CD4-positive, alpha-beta T cell treated with Interleukin-15 for 4 hours (primary cell): ENCODE measurements at places on chromosomes 4 and X.
A peak's percentile ranks its signal among the peaks of the same experiment; 100 is the strongest.

DNA sequence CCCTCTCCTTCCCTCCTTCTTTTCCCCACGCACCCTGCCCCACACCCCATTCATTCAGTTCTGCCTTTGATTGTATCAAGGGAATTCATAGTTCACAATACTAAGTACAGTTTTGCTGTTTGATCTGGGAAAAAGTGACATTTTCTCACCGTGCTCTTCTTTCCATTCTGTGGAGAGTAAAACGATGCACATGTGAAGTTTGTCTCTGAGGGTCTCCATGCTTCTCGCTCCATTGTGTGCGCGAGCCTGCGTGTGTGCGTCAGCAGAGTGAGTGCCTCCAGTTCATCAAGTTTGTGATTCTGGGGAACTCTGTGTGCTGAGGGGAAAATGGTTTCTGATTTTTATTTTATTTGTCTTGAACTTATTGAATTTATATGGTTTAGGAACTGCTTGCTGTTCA is 1.9 kb downstream of the STK26 start:
- DNase-seq = no peak

DNA sequence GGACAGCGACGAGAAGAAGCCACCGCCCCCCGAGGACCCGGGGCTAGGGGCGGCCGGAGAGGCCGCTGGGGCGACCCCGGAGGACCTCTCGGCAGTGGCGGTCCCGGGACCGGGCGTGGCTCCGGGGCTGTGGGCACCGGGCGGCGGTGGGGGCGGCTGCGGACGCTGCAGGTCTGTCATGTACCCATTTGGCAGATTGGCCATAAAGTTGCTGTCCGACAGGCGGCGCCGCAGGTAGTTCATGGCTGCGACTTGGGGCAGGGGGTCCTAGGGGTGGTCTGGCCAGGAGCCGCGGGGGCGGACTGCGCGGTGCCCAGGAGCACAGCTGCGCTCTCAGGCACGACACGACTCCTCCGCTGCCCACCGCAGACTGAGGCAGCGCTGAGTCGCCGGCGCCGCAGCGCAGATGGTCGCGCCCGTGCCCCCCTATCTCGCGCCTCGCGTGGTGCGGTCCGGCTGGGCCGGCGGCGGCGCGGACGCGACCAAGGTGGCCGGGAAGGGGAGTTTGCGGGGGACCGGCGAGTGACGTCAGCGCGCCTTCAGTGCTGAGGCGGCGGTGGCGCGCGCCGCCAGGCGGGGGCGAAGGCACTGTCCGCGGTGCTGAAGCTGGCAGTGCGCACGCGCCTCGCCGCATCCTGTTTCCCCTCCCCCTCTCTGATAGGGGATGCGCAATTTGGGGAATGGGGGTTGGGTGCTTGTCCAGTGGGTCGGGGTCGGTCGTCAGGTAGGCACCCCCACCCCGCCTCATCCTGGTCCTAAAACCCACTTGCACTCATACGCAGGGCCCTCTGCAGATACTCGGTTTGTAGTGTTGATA is at the start of gene SYN1:
Gene SYN1 (minus strand): TSS at position 372 of the 817 bp plus-strand sequence. CDS start 129 bp downstream, at position 243.
- peak; percentile 82 for DNase-seq

- DNase-seq = no peak
Observed at GRCh38 chr4:24770032-24770584, 25.3 kb upstream of the SOD3 start.

GRCh38 chrX:79645749-79646148 is 278.6 kb upstream of the ITM2A start:
- DNase-seq = no peak

DNA sequence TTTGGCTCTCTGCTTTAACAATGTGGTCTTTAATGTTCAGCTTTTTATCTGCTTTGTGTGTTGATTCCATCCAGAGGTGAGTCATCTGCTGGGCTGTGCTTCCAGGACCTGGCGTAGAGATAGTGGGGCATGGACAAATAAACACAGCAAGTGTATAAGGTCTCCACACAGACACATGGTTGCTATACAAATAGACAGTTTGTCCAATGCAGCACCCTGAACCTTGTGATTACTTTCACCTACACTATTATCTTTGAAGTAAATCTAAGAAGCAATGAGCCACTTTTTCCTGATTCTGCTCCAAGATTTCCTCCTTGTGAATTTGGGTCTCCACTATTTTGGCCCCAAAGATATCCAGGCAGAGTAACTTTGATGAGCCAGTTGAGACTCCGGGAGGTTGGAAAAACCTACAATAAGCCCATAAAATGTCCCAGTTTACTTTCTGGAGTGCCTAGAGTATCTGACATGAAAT is 12.1 kb downstream of the PPARGC1A start:
- no peak for DNase-seq

GRCh38 chr4:121072224-121073003 is at the start of gene NDNF:
NDNF (minus strand) TSS chr4:121072535; CDS start chr4:121045837, 26,698 bp downstream.
- peak; percentile 22 for DNase-seq

GRCh38 chr4:16544251-16544721 is 318.0 kb upstream of the TAPT1 start:
- DNase-seq = no peak

GRCh38 chr4:51878431-51878830 is 35.5 kb downstream of the DCUN1D4 start:
- DNase-seq = no peak

GRCh38 chr4:119489305-119489704 is 139.3 kb downstream of the PDE5A start:
- no peak for DNase-seq

DNA sequence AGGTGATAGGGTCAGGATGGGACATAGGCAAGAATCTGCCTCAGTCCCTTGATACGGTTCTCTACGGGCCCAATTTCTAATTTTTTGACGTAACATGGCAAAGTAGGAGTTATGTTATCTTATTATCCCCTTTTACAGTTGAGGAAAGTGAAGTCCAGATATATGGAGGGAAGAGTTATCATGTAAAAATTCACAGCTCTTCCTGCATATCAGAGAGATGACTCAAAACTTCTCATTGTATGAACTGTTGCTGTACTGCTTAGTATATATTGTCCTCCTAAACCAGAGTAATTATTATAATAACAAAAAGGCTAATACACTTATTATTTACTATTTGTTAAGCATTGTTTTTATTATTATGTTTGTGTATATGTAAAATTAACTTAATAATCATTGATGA is 260.5 kb upstream of the IGFBP7 start:
- DNase-seq = no peak

- DNase-seq = no peak
Observed at GRCh38 chr4:102610007-102610406, 108.8 kb downstream of the NFKB1 start.

DNA sequence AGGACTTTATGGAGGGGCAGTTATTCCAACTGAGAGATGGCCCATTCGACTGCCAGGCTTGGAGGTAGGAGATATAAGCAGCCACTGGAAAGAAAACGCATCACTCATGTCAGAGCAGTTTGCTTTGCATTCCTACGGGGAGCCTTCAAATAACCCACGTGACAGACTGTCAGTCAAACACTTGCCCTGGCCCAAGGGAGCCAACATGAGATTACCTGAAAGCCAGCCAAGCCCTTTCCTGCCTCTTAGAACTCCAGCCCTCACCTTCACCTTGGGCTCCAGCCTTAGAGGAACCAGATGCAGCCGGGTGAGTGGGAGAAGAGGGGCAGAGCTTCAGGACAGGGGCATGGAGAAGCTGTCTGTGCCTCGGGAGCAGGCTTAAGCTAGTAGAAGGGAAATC is 95.3 kb upstream of the CXCL13 start:
- DNase-seq = no peak

- DNase-seq = no peak
Observed at GRCh38 chr4:31692399-31692940, 972.3 kb downstream of the PCDH7 start.

- DNase-seq = no peak
Observed at GRCh38 chr4:56622176-56622575, 58.9 kb downstream of the HOPX start.

- no peak for DNase-seq
Observed at GRCh38 chr4:109125084-109125483, 177.4 kb downstream of the COL25A1 start.

DNA sequence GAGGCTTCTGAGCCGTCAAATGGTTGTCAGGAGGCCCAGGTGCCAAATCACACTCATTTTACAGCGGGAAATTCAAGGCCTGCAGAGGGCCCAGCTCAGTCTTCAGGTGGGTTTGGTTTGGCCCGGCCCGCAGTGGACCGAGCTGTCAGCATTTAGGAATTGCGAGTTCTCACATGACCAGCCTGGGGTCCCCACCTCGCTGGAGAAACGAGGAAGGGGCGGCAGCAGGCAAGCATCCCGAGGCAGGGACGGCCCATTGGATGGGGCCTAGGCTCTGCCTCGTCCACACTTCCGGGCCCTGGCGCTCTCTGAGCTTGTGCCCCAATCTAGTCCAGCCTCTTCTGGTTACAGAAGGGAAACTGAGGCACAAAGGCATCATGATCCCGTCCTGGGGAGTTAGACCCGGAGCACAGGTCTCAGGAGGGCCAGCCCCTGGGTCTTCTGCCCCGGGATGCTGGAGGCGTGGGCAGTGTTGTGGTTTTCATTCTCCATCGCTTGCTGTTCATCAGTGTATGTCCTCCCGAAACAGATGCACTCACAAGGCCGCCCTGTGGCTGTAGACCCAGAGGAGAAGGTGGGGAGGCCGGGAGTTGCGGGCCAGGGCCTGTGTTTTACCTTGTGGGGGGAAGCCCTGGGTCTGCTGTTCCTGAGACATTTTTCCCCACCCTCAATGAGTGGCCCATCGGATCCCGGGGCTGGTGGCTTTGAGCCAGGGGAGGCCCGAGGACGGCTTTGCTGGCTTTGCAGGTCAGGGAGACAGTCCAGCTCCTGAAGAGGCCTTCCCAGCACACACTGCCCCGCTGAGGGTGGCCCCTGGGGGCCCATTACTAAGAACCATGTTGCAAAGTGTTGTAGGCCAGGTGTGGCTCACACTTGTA is 8.9 kb downstream of the PSAPL1 start:
- no peak for DNase-seq

DNA sequence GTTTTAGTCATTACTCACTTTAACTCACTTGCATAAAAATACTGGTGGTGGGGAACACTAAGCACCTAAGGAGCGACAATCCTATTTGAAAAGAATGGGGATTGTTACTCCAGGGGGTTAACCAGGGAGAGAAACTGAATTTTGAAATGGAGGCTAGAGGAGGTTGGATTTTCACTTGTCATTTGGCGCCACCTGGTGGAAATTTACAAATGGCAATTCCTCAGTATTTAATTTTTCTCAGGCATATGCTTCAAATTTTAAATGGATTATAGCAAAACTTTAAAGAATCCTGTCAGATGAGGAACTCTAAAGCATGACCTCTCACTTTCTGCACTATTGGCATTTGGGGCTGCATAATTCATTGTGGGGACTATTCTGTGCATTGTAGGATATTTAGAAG is 2.7 kb upstream of the GEMIN8 start:
- DNase-seq = peak; percentile 57

DNA sequence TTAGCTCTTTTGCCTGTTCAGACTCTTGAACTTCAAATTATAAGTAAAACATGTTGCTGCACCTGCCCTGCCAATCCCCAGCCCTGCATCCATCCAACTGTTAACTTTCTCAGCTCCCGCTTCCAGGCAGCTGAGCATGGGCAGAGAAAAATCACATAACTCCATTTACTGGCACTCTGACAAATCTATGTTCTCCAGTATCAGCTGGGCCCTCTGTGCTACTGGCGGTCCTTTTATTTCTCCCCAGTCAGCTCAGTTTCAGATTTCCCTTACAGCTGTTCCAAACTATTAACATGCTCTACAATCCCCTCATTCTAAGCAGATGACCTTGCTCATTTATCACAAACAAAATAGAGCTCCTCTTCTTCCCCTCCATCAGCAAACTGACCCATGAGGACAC is 240.4 kb upstream of the TET2 start:
- no peak for DNase-seq

GRCh38 chr4:56768763-56769162 is 52.7 kb downstream of the SPINK2 start:
- DNase-seq = no peak

GRCh38 chr4:59994118-59994517 is 1206.0 kb upstream of the ADGRL3 start:
- no peak for DNase-seq

- DNase-seq = no peak
Observed at GRCh38 chrX:14712096-14712495, 160.8 kb downstream of the FANCB start.

GRCh38 chr4:120915336-120915735 is 7.2 kb downstream of the PRDM5 start:
- no peak for DNase-seq

- DNase-seq = no peak
Observed at GRCh38 chr4:38149997-38150671, 189.9 kb downstream of the PTTG2 start.

GRCh38 chr4:188934320-188934962 is 795.2 kb downstream of the TRIML1 start:
- DNase-seq = no peak

DNA sequence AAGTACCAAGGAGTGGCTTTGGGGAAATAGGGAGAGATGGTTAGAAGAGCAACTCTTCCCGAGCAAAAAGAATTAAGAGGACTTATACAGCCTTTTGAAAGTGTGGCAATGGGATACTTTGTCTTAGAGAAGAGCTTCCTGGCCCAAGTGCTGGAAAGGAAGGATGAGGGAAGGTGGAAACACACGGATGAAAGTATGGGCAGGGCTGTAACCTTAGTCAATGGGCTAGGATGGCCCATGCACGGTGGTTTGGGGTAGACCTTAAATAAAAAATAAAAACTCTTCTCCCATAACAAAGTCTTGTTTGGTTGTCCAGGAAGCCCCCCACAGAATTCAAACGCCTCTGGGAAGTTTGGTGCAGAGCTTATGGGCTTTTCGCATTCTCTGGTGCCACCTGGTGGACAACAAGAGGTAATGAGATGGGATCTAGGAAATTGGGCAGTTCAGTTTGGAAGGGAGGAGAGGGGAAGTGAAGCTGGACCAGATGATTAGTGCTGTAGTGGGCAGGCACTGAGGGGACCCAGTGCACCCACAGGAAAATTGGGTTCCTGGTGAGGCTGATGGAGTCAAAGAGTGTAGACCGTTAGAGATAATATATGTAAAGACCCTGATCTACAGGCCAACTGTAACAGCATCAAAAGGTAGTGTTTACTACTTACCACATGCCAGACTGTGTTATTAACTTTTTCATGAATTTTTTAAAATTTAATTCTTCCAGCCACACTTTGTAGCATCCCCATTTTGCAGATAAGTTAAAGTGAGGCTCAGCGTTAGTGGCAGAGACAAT is 13.8 kb upstream of the ENOX2 start:
- peak; percentile 37 for DNase-seq

DNA sequence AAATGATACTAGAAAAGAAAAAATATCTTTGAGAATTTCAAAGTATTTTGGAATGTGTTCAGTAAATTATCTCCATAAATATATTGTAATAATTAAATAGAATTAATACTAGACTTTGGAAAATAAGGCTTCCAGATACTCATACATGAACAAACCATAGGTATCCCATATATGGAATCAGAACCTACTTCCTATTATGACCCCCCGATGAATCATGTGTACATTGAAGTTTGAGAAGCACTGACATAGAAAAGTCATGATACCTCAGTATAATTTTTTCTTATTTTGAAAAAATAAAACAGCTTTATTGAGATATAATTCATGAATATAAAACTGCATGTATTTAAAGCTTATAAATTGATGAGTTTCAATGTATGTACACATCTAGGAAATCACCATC is 27.2 kb upstream of the SMARCA5 start:
- no peak for DNase-seq
